ENCODE measurements at places on chromosomes 2 and 18.

DNA sequence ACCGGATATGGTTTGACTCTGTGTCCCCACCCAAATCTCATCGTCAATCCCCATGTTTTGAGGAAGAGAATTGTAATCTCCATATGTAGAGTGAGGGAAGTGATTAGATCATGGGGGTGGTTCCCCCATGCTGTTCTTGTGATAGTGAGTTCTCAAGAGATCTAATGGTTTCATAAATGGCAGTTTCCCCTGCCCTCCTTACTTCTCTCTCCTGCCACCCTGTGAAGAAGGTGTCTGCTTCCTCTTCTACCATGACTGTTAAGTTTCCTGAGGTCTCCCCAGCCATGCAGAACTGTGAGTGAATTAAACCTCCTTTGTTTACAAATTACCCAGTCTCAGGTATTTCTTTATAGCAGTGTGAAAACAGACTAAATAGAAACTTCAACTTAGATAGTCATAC, 69.5 kb downstream of the SESTD1 start:
- DNase-seq: no peak

- DNase-seq: no peak
Measured at GRCh38 chr2:135011633-135012032, 35.6 kb downstream of the MAP3K19 start.

GRCh38 chr18:74989134-74989533, 219.8 kb downstream of the PTGR3 start:
- no peak for DNase-seq

DNA sequence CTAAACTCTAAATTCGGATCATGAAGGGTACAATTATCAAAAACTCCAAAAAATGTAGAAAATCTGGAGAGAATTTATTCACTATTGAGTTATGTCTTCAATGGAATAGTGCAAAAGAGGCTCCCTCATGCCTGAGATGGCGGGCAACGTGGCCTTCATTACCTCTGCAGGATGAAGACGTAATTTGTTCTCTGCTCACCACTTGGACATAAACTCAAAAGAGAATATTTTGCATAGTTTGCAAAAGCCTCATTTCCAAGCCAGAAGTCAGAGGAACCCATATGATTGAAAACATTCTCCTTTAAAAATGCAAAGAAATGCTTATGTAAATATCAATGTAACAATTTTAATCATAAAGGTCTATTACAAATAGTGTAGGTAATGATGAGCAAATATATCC, 58.7 kb downstream of the SLC25A12 start:
- no peak for DNase-seq

DNA sequence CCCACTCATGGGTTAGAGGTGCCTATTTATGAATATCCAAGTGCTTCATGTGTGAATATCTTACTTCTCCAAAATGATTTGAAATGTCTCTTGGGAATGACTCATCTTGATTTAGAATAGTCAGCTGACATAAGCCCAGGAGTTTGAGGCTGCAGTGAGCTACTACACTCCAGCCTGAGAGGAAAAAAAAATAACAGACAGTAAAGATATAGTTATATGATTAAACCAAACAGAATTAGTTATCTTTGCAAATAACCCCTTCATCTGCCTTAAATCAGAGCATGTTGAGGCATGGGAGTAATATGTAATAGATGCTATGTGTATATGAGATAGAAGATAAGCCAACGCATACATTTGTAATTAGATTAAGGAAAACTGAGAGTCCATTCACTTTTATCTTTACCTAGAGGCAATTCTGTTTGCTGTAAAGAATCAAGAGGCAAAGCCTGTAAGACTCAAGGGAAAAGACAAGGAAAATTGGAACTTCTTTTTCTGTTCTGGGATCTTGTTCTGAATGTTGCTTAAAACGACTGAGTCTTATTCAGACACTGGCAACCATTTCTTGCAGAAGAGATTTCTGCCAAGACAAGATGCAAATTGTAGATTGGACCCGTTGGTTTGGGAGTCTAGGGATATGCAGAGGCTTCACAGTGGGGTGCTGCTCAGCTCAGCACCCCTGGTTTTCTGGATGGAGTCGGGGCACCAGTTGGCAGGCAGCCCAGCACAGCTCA, 104.4 kb downstream of the LIPG start:
- DNase-seq: no peak

- DNase-seq: no peak
Measured at GRCh38 chr2:219752726-219753125, 125.3 kb downstream of the SLC4A3 start.

GRCh38 chr2:169716238-169716886, 17.3 kb upstream of the KLHL23 start:
- DNase-seq: no peak

DNA sequence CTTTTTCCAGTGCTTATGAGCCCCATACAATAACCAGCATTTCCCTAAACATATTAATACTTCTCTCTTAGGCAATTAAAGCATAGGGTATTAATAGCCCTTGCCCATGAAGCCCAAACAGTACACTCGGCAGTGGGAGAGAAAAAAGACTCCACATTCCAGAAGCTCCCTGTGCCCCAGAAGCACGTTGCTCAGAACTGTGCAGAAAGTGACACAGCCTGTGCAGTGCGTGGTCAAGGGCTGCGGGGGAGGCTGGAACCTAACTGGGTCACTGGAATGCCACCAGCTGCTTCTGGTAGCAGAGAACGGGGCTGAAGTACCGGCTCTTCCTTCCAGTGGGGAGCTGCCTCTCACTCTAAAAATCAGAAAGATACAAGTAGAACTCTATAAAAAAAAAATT, 32.7 kb downstream of the EIPR1 start:
- no peak for DNase-seq

DNA sequence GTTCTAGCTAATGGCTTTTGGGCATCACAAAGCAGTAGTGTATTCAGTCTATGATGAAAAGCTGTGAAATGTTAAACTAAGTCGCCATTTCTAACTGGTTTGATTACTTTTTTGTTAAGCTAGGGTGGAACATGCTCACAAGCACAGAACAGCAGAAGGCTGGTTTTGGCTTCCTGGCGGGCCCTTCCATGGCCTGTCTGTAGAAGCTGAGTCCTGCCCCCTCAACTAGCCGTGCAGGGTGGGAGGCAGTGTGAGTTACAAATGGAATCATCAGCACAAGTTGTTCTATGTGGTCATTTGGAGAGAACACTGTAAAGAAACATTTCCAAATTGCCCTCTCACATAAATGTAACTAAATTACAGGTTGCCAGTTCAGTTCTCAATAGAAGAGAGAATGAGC, 290.8 kb downstream of the ALPK2 start:
- DNase-seq: no peak

GRCh38 chr18:26468931-26469340, 79.4 kb downstream of the KCTD1 start:
- no peak for DNase-seq

- no peak for DNase-seq
Measured at GRCh38 chr2:232282508-232283055, 96.0 kb upstream of the ALPP start.

DNA sequence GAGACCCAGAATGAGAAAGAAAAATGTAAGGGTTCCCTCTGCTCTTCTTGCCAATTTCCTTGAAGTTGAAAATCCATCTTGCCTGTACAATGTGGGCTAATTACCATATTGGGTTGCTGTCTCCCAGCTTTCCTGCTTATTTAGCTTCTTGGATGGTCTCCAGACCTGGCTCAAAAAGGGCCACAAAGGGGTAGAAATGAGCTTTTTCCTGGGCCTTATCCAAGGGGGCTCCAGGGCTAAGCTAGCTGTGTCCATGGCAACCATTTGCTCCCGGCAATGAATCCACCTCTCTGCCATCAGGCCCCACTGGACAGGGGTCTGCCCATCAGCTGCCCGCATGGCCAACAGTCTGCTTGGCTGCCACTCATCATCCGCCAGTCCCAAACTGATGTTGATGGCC, 85.0 kb downstream of the BOD1L2 start:
- DNase-seq: no peak
